ENCODE measurements at places on chromosomes 2 and 18.

DNA sequence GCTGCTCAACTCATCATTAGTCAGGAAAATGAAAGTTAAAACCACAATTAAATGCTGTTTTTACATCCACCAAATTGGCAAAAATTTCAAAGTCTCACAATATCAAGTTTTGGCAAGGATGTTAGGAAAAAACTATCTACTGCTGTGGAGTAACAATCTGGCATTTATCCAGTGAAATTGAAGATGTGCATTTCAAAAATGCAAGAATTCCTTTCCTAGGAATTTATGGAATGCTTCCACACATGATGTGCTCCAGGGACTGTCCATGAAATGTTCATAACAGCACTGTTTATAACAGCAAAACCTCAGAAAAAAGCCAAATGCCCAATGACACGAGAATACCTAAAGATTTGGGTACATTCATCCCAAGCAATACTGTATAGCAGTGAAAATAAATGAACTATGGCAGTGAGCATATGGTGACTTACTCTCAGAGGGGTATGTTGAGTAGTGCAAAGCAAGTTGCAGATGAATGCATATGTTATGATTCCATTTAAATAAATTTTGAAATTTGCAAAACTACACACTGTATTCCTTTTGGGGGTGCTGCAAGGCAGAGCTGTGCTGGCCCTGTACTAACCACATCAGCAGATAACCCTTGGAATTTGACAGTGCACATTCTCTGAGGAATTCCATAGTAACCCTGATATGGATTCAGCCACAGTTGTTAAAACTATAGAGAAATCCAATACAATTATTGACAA is 41.3 kb upstream of the GYPC start:
- no peak for DNase-seq

- no peak for DNase-seq
These were observed 51.4 kb downstream of the IL1RL2 start for GRCh38 chr2:102238039-102238756.

DNA sequence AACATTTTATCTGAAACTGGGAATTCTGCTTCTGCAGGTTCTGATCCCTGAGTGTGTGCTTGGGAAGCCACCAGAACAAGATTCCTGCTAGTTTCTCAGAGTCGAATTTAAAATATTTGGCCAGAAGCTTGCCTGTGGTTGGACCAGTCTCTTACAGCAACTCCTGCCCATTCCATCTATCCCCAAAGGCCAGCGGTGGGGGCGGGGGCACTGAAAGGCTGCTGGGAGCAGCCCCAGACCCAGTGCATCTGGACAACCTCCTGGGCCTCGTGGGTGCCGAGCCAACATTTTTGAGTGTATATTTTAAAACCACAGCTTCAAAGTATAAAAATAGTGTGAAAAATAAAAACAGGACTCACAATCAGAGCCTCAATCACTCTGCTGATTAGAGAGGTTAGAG is 38.6 kb upstream of the ZFP36L2 start:
- DNase-seq: no peak

DNA sequence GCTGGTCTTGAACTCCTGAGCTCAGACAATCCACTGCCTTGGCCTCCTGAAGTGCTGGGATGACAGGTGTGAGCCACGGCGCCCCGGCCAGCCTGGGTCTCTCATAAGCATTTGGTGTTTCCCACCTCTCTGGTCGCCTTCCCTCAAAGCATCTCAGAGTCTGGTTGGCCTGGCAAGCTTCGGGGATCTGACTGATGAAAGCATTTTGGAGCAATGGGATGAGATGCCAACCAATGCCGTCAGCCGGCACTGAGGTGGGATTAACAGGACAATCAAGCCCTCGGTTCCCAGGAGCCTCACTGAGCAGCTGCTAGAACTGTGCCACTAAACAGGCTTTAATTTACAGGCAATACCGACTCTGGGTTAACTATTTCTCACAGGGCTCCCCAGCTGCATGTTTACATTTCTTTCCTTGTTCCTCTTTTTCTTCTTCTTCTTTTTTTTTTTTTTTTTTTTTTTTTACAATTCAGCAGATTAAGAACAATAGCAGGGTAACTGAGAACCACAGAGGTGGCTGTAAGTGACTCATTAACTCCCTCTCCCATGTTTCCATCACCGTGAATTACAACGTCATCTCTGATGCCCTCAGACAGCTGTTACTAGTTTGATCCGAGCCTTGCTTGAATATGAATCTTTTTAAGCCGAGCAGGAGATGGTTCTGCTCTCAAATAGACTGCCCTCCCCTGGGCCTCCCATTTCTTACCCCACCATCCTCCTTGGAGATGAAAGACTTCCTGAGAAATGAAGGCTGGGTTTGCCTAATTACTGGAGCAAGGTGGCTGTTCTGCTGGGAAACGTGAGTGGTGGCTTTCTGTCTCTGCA is 37.9 kb downstream of the ODC1 start:
- no peak for DNase-seq

DNA sequence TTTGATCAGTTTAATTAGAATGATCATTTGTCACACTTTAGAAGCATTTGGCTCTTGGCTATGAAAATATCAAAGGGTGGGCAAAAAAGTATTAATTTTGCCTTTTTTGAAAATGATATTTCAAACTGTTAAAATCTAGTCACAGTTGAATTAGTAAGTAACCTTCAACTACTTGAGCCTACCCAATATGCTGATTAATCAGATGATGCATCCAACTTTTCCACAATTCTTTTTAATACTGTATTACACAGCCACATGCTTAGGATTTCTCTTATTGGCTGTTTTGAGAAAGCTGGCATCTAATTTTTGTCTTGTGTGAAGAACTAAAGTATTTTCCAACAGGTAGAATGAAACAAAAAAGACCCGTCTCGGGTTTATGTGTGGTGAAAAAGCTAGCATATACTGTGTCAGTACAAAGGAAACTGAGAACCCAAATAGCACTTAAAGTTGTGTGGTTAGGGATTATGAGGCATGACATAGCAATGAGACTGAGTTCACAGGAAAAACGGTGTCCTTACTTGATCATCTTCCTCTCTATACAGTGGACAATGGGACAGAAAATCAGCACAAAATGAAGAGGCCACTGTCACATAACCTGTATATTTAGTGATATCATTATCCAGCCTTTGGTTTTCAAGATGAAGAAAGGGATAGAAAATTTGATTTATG is 11.7 kb downstream of the OSBPL6 start:
- DNase-seq: no peak

- peak; percentile 18 for DNase-seq
These were observed 106.4 kb upstream of the NCKAP5 start for GRCh38 chr2:133674433-133675331.

GRCh38 chr2:237456200-237456843 is 30.7 kb upstream of the MLPH start:
- DNase-seq: peak; percentile 33

- no peak for DNase-seq
These were observed 77.3 kb downstream of the POLE4 start for GRCh38 chr2:75035444-75036353.

- DNase-seq: no peak
These were observed 187.8 kb downstream of the FTCDNL1 start for GRCh38 chr2:199663157-199663556.

- DNase-seq: peak; percentile 13
These were observed 99.8 kb upstream of the NEUROD1 start for GRCh38 chr2:181780047-181780651.

GRCh38 chr2:57429831-57430230 is 616.8 kb upstream of the VRK2 start:
- DNase-seq: no peak

- no peak for DNase-seq
These were observed 12.8 kb upstream of the PLA2R1 start for GRCh38 chr2:160075171-160075570.

- no peak for DNase-seq
These were observed 94.7 kb downstream of the RTN4 start for GRCh38 chr2:54955358-54956110.

DNA sequence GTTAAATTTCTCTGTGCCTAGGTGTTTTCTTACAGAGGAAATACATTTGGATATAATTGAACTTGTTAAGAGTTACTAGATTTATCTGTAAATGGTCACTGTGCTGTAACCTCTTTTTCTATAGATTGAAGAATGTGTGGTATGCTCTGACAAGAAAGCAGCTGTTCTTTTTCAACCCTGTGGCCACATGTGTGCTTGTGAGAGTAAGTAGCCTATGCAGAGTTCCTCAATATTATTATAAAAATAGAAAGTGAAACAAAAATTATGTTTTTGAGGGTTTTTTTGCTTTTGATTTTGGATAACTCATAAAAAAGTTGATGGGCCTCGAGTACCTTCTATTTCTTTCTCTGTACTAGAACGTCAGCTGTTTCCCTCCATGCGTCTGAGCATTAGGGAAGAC is 112.4 kb downstream of the MIB1 start:
- DNase-seq: no peak

DNA sequence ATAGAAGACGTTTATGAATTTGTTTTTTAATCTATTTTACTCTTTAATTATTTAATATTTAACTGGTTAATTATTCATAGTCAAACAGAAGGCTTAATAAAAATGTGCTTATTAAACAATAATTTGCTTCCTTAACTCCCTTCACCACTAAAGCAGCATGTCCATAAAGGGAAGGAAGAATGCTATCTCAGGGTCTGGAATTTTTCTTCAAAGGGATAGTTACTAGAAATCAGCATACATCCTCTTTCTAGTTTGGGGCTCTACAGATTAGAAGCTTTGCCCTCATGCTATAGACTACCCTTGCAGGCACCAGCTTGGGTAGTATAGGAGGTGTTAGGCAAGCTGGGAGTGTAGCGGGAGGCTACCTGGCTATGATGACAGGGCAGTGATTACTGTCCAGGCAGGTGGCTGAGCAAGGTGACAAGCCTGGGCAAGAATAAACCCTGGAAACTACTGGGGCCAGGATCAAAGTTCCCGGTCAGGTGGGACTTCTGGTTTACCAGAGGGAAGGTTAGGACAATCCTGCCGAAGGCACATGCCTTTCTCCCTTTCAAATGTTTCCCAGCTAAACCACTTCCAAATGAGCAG is 276.0 kb upstream of the REV1 start:
- no peak for DNase-seq

- no peak for DNase-seq
These were observed 11.9 kb upstream of the ACTR3 start for GRCh38 chr2:113877711-113878598.

DNA sequence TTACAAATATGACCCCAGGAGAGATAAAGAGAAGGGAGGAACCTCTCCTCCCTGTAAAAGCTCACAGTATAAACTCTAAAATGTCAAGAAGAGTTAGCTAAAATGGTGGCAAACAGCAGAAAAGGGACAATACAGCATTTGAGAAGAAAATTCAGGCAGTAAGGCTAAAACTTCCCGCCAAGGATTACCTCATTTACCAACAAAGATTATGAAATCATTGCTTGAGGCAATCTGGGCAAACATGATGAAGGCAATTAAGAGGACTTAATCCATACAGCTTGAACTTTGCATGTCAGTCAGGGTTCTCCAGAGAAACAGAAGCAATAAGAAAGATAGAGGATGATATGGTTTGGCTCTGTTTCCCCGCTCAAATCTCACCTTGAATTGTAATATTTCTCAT is 81.4 kb downstream of the CMPK2 start:
- no peak for DNase-seq

DNA sequence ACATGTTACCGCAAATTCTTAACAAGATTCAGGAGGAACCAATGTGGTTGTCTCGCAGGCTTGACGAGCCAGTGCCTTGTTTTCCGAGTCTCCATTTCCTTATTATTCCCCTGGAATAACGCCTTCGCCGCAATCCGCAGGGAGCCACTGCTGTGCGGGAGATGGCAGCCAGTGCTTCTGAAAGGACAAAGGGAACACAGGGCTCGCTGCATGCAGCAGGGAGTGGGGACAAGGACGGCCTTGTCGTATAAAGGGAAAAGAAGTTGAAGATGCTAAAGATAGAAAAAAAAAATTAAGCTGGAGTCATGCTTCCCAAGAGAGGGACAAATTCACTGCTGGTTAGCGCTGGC is 221.4 kb downstream of the NDUFA10 start:
- DNase-seq: no peak

GRCh38 chr2:237307474-237307873 is 106.5 kb downstream of the COL6A3 start:
- no peak for DNase-seq

DNA sequence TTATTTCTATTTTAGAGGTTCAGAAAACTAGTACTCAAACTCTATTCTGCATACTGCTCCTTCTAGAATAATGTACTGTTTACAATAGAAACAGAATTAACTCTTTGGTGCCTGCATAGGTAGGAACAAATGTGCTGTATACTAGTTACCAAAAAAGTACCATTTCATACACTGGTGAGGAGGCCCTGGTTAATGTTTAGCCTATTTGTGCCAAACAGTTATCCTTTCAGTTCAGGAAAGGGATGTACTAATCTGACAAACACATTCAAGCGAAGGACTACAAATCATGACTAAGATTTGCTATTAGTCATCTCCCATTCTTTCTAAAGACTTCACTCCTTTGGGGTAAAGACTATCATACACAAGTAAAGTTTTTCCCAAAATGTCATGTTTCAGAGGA is 47.4 kb downstream of the EXOC6B start:
- DNase-seq: no peak

GRCh38 chr2:199470672-199471442 is 13.1 kb upstream of the SATB2 start:
- peak; percentile 26 for DNase-seq

DNA sequence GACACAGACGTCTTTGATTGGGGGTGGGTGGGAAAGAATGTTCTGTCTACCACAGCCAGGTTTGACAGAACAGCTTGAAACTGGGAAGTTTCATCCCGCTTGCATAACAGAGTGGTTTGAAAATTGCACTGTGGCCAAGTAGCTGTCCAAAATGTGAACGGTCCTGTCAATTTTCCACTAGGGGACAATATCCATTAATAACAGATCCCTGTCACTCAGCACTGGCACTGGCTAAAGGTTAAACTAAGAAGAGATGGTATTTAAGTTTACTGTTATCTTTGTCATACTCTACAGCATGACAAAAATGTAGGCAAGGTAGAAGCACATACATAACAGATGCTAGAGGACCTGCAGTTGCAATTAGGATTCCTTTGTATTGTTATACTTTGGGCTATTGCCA is 55.6 kb upstream of the ACMSD start:
- no peak for DNase-seq

- DNase-seq: peak; percentile 59
These were observed 10.1 kb downstream of the IWS1 start for GRCh38 chr2:127516041-127516762.

DNA sequence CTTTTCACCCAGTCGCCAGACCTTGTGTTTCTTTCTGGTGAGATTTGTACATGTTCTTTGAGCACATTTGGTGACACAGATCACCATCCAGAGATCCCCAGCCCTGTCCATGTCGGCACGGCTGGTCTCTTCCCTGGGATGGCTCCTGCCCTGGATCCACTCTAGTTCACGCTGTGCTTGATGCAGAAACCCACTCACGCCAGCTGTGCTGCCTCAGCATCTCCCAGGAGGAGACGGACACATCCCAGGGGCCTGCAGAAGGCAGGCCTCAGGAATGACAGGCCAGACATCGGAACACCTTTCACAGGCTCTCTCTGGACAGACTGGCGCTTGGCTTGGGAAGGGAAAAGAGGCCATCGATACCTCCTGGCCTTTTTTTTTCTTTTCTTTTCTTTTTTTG is 203.6 kb downstream of the ACKR3 start:
- DNase-seq: no peak

- no peak for DNase-seq
These were observed 6.4 kb upstream of the PROC start for GRCh38 chr2:127411653-127412369.

GRCh38 chr2:167862296-167862695 is 385.1 kb downstream of the STK39 start:
- DNase-seq: no peak

GRCh38 chr2:97918818-97919217 is 76.9 kb downstream of the TMEM131 start:
- DNase-seq: no peak

Data from transverse colon (tissue), 4 donors.